ENCODE measurements at places on chromosomes 2 and 18.

DNA sequence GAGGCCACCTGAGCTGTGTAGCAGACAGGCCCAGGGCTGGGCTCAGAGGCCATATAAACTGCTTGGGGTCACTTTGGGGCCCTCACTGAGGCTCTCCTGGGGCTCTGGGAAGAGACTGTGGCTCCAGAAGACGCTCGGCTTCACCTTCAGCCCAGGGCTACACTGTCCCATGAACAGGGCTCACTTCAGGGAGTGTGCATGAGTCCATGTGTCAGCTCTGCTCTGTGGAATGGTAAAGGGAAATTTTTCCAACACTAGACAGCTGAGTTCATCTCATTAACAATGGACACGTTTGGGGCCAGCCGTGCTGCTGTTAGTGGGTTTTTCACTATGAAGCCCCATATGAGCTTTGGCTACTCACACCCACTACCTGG is 65.4 kb upstream of the TFCP2L1 start:
- no peak for DNase-seq

DNA sequence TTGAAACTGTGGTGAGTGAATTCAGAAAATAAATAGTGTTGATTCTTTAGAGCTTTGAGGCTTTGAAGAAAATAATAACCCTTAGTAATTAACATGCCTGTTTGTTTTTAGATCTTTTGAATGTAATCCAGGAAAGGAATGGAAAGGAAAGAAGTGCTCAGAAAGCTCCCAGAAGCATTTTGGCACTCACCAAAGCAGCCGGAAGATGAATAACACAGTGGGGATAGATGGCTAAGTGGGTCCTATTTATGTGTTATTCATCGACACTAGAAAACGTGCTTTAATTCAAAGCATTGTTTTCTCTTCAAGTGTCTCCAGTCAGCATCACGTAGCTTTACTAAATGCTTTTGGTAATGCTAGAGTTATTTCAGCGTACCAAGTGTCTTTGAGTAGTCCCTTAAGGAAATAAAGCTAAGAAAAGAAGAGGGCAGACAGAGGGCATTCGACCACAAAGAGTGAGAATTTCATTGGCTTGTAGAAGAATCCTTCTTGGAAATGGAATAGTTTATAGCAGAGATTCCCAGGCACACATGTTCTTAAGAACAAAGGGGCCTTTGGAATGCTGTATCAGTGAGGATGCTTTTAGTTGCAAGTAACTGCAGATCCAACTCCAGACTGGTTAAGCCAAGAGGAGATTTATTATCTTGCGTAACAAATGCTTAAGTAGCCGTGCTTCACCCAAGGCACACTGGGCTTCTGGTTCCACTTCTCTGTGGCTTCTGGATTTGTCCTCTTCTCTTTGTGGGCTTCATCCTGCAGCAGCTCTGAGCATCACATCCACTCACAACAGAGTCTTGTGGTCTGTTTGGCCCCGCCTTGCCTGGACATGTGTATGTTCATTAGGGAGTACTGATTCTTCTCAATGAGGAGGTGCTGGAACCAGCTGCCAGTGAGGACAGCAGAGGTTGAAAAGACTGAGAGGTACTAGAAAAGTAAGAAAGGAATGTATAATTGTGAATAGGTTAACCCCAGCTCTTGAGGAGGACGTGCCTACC is 63.6 kb upstream of the LTBP1 start:
- no peak for DNase-seq

DNA sequence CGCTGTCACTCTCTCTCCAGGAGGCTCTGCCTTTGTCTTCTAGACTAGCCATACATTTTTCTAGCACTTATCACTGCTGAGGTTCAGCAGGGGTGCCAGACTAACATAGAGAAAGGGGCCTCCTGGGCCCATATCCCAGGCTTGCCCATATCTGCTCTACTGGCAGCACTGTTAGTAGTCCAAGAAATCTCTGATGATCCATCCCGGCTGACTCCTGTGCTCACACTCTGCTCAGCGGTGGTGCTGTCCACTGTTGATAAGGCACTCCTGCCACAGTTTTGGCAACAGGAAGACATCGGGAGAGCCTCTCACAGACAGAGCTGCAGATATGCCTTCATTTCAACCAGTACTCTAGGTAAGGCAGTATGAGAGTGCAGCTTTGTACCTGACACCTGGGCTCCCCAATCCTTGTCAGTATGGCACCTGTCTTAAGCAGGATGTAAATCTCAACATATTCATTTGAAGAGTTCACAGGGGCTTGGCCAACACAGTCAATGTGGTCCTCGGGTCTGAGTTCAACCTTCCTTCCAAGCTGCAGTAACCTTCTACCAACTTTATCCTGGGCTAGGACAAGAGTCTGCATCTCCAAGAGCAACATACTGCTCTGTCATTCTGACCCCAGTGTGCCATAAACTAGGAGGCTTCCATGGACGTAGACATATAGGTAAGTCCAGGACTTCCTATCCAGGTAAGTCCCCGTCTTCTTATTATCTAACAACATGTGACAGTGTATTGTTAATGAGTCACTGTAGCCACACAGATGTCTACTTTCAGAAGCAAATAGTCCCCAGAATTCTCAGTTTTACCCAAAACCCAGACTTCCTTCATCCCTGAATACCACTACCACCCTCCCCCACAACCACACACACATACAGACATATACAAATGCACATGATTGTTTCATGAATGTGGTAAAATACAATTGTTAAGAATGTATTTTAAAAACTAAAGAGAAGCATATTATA is 16.2 kb downstream of the KLF7 start:
- no peak for DNase-seq

DNA sequence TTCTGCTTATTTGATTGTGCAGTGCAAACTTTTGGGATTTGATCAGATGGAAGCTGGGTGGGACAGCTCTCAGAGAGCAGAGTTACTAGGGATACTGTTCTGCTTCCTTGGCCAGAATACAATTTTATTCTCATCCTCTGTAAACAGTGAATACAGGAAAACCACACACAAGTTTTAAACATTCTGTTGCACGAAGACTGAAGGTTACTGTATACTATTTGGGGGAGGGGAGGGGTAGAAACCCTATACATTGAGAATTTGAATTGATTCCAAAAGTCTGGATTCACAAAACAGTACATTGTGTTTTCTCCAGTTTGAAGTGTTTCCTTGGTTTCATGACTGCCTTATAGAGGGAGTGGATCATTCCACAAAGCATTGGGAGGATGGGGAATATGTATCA is 149.9 kb downstream of the SETBP1 start:
- DNase-seq, result no peak

GRCh38 chr2:157075924-157076323 is 181.6 kb upstream of the GALNT5 start:
- DNase-seq, result no peak
